ENCODE measurements at places on chromosomes 7 and 10.
A peak's percentile ranks its signal among the peaks of the same experiment; 100 is the strongest.

DNA sequence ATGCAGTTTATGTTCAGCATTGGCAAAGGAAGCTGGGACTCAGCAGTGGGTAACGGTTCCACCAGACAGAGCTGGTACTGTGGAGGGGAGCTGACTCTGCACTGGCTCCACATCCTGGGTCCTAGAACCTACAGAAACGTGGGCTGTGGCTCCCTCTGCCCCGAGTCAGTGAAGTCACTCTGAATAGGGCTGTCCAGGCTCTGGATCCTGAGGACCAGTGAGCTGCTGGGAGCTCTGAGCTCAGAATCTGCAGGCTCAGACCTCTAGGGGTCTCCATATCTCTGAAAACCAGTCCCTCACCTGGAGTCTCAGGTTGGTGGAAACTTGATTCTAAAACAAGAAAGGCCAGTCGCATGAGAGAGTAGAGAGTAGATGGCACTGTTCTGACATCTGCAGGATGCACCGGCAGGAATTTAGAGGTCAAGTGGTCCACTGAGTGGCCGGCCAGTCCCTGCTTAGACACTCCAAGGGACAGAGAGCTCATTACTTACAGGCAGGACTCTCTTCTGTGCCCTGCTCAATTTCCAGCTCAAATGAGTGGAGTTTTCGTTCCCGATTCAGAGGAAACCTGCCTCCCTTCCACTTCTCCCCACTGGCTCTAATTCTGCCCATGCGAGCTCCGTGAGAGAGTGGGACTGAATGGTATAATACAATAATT lies 18.6 kb downstream of the NPFFR1 start:
- DNase-seq: peak; percentile 36

DNA sequence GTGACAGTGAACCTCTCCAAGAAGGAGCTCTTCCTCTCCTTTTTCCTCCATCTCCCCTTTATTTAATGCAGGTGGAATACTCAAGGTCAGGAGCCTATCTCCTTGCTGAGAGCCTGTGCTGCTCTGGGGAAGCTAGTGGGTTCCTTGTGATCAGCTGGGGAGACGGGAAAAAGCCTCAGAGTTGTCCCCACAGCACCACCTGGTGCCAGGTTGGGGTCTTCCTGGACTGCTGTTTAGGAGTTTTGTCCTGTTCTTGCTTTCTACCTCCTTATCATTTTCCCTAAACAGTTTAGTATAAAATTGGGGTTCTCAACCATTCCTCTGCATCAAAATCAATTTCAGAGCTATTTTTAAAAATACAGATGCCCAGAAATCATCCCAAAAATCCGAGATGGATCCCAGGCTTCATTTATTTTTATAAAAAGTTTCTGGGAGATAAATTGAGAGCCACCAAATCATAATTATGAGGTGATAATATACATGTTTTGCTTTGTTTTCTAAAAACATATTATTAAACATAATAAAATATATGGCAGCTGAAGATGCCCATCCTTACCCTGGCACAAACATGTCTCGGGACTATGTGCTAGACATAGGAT lies 44.3 kb downstream of the MACC1 start:
- DNase-seq: peak; percentile 9

DNA sequence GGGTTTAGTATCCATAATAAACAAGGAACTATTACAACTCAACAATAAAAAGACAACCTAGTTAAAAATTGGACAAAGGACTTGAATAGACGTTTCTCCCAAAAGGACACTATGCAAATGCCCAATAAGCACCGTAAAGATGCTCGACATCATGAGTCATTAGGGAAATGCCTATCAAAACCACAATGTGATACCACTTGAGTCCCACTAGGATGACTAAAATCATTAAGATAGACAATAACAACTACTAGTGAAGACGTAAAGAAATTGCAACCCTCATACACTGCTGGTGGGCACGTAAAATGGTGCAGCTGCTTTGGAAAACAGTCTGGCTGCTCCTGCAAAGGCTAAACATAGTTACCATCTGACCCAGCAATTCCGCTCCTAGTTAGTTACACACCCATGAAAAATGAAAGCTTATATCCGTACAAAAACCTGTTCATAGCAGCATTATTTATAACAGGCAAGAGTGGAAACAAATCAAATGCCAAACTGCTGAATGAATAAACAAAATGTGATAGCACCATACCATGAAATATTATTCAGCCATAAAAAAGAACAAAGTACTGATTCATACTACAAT lies 17.3 kb downstream of the CCDC3 start:
- no peak for DNase-seq

GRCh38 chr7:108266491-108266890 lies 136.3 kb upstream of the LAMB4 start:
- no peak for DNase-seq
